SJSA1 (cell line): ENCODE measurements at places on chromosomes 7 and 10. TPM values are rescaled to one million over a fixed set of nuclear protein-coding genes. Genes with fewer than 3 reads are reported as not detected.
A peak's percentile ranks its signal among the peaks of the same experiment; 100 is the strongest.

Gene SH2B2
- 62.6 and 83.1 TPM in 2 replicates for total RNA-seq

Gene OPALIN
- not detected in 2 replicates for total RNA-seq

Gene ACSL5
- total RNA-seq = 1.1 and 3.2 TPM in 2 replicates

DNA sequence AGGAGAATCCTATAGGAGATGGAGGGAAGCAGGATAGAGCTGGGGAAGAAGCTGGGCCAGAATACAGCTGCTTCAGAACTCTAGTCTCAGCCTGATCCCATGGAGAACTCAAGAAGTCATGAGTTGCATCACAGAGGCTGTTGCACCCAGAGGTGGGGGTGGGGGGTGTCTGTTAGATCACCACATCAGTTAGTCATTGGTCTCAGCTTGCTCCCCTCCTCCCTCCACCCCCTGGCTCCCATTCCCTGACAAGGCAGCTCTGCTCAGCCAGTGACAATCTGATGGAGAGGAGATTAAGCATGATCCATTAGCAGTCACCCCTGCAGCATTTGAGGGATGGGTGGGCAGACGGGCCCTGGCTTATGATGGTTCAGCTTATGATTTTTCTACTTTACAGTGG lies 58.4 kb upstream of the FGL2 start:
- no peak for DNase-seq

- DNase-seq = peak; percentile 84
These were observed at the start of gene GTF2IRD1 for GRCh38 chr7:74453322-74454011. Gene GTF2IRD1 (plus strand): TSS chr7:74453906. CDS start chr7:74508081, 54,175 bp downstream.

DNA sequence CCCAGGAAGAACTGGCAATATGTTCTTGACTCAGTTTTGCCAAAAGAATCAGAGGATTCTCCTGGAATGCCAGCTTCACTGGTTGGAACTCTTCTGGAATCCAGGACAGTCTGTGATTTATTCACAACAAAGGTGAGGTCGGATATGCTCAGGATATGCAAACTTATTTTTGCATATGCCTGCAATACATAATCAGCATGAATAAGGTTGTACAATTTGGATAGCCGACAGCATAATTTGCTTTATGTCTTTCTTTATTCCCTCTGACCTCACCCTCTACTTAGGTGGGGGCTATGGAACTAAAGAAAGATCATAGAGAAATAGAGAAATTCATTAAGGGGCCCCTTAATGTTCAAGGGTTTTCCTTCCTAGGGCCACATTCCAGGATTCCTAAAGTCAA lies 57.6 kb upstream of the AKR1E2 start:
- DNase-seq = no peak

- DNase-seq = no peak
These were observed 77.3 kb upstream of the GRID1 start for GRCh38 chr10:86443936-86444335.

DNA sequence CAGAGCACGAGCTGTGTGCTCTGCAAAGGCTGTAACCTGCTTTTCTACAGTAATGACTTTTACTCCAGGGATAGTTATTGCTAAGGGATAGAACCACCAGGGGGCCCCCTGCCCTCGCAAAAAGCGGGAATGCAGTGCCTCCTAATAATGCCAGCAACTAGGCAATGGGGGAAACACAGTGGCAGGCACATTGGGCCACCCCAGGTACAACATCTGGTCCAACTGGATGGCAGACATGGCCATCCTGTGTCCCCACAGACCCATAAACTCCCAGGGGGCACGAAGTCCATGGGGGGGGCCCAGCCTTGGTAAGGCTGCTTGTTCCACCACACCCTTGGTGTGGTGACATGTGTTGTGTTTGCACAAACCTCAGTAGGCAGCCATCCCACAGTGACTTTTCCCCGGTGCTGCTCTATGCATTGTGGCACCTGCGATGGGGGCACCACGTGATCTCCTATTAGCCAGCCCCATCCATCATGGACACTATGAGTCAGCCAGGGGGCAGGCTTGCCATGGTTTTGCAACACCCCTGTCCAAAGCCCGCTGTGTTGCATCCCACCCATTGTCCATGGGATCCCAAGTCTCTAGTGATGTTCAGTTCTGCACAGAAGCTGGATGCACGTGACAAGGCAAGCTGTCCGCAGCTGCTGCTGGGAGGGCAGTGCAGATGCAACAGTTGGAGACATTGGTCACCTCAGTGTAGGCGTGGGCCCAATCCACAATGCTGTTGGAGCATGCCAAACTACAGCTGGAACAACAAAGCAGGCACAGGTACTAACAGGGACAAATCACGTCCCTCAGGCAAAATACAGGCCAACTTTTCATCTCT lies 84.0 kb downstream of the ANLN start:
- peak; percentile 58 for DNase-seq

- DNase-seq = no peak
These were observed 1180.3 kb downstream of the TYW1 start for GRCh38 chr7:68176974-68177373.
